ENCODE measurements at places on chromosomes 13 and 19.

GRCh38 chr13:72545030-72545719 lies 182.3 kb downstream of the MZT1 start:
- no peak for DNase-seq

DNA sequence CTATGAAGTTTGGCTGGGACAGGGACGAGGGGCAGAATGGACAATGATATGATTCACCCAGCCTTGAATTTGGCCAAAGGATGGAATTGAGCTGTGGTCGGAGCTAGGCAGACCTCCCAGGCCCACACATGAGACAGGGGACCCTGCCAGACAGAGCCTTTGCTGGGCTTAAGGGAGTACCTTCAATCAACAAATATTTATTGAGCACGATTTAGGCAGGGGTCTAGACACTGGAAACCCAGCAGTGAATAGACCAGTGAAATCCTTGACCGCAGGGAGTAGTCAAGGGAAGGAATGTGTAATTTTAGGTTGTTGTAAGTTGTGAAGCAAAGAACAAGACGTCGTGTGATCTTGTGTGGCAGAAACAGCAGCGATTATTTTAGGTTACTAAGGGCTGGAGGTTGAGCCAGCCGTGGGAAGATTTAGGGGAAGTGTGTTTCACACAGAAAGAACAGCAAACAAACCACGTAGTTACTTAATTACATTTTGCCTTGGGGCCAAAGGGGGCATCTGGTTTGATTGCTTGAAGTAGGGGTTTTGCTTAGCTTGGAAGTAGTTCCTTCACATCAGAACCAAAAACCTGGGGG lies 16.9 kb upstream of the AP1M2 start:
- DNase-seq = peak; percentile 66

- peak; percentile 1 for DNase-seq
Observed at GRCh38 chr13:38213314-38213713, 136.3 kb upstream of the UFM1 start.

- no peak for DNase-seq
Observed at GRCh38 chr19:10800488-10800887, 35.5 kb downstream of the TMED1 start.

DNA sequence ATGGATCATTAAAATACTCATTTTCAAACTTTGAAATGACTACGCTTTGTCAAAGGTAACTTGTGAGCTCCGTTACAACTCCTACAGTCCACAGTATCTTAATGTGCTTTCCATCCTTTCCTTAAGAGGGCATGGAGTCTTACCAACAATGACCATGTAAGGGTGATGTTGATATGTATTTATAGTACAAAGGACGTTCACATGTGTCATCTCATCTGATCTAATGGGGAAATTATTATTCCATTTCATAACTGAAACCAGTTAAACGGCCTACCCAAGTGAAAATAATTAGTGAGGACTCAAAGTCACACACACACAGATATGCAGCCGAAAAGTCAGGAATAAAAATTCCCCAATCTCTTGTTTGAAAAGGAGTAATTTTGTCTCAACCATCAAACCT lies 9.6 kb downstream of the USP12 start:
- DNase-seq = peak; percentile 18

DNA sequence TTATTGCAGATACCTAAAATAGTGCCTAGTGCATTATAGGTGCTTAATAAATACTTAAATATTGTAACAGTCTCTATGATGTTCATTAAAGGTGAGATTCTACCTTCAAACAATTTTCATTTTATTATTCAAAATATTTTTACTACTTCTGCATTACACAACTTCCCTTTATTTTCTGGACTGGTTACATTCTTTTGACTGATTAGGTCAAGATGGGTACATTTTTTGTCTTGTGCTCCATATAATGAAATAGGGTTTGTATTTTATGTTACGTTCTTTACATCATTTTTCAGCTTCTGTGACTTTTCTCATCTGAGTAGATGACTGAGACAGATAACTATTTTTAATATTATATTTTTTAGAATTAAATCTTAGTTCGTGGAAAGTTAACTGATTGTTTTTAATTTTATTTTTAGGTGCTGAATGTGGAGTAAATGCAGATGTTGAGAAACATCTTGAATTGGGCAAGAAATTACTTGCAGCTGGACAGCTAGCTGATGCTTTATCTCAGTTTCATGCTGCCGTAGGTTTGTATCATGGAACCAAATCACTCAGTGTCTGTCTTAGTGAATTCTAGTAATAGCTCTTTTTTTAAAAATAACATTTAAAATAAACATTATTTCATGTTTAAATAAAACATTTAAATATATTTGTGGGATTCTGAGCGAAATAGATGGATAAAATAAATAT lies 32.0 kb downstream of the DNAJC3 start:
- no peak for DNase-seq

DNA sequence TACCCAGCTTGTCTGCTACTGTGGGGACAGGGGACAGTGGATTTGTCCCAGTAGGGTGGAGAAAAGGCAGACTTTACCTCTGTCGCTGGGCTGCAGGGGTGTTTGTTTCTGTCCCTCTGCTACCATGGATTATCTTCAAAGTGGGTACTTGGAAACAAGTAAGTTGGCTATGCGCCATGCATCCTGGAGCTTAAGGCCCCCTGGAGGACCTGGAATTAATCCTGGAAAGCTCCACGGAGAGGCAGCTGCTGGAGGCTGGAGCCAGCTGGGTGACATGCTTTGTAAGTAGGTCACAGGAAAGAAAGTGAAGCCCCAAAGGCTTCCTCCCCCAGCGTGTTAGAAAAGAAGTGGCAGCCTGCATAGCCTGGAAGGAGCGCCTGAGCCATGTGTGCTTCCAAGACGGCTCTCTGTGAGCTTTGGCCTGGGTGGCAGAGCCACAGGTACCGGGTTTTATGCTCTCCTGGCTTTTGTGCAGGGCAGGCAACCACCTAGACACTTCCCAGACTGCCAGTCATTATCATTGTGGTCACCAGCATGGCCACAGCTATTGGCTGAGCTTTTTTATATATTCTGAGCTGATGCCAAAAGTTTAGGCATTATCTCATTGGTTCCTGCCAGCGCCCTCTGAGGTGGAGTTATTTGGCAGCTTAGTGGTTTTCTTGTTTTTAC lies 9.5 kb downstream of the B3GLCT start:
- peak; percentile 65 for DNase-seq

- no peak for DNase-seq
Observed at GRCh38 chr19:950352-951066, 24.7 kb downstream of the ARID3A start.

- DNase-seq = peak; percentile 69
Observed at GRCh38 chr19:15114153-15114540, 6.9 kb downstream of the SYDE1 start.

- DNase-seq = no peak
Observed at GRCh38 chr19:49530708-49531107, 2.9 kb downstream of the RCN3 start.

- no peak for DNase-seq
Observed at GRCh38 chr13:89455741-89456140, 1784.6 kb downstream of the SLITRK5 start.

DNA sequence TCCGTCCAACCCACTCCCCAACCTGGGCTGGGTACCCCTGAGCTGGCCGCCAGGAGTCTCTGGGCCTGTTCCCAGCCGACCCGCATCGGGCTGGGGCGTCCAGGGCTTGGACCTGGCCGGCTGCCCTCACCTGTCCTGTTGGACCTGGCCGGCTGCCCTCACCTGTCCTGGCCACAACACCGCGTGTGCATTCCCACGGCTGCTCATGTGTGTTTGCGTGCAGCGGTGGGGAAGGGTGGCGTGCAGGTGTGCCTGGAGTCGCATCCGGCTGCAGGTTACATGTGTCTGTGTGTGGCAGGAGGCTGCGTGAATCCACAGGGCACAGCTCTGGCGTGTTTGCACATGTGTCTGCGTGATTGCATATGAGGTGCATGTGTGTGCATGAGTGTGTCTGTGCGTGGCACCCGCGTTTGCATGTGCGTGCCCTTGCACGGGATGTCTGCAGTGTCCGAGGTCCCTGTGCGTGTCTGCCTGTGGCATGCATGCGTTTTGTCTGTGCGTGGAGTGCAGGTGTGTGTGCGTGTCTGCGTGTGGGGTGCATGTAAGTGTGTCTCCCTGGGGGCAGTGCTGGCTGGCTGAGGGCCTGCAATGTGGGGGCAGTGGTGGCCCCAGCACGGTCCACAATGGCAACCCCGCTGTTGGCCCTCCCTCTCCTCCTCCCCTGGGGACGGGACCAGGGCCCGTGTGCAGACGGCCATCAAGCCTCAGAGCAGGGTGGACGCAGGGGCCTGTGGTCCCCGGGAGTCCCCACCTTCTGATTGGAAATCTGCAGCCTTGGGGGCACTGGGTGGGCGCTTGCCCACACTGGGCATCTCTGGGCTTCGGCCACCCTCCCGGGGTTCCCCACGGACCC lies 3.4 kb downstream of the EFNA2 start:
- DNase-seq = no peak

GRCh38 chr19:55276720-55277430 lies 3.0 kb downstream of the HSPBP1 start:
- no peak for DNase-seq

- DNase-seq = no peak
Observed at GRCh38 chr13:104253063-104253680, 1187.0 kb upstream of the SLC10A2 start.

GRCh38 chr19:41708481-41708880 lies at the start of gene CEACAM5:
CEACAM5 (plus strand) TSS chr19:41708626; CDS start chr19:41708732, 106 bp downstream.
- no peak for DNase-seq

DNA sequence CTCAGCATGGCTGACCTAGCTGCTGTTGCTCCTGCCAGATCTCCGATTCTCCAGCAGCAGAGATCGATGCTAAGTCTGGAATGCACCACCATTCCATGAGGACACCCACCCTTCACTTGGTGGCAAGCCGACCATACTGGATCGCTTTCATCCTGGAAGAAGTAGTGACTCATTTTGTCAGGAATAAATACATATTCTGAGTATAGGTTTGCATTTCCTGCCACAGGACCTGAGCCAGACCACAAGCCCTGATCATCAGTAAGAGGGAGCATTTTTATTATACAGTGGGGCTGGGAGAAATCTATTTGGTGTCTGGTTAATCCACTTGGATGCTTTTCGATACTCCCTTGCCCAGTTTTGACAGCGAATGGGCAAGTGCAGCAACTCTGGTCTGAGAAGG lies 10.9 kb upstream of the KCTD15 start:
- DNase-seq = peak; percentile 47

DNA sequence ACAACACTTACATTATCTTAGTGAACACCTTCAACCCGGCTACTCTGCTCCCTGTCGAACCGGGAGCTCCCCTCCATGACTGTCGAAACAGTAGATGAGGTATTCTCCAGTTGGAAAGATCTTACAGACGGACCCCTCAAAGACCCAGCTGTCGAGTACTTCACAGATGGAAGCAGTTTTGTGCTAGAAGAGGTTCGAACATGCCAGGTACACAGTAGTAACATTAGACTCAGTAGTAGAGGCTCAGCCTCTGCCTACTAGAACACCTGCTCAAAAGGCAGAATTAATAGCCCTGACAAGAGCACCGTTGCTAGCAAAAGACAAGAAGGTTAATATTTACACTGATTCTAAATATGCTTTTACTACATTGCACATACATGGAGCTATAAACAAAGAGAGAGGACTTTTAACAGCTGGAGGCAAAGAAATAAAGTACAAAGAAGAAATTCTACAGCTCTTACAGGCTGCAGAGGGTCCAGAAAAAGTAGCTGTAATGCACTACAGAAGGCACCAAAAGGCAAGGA lies 13.6 kb upstream of the SLC15A1 start:
- no peak for DNase-seq

GRCh38 chr19:39568604-39569003 lies 28.6 kb upstream of the EID2 start:
- DNase-seq = peak; percentile 53

GRCh38 chr19:2627855-2628254 lies 74.6 kb downstream of the GNG7 start:
- DNase-seq = peak; percentile 40

- DNase-seq = no peak
Observed at GRCh38 chr13:53941588-53942190, 913.1 kb downstream of the OLFM4 start.

GRCh38 chr13:40764587-40765403 lies 6.2 kb downstream of the MRPS31 start:
- peak; percentile 1 for DNase-seq

DNA sequence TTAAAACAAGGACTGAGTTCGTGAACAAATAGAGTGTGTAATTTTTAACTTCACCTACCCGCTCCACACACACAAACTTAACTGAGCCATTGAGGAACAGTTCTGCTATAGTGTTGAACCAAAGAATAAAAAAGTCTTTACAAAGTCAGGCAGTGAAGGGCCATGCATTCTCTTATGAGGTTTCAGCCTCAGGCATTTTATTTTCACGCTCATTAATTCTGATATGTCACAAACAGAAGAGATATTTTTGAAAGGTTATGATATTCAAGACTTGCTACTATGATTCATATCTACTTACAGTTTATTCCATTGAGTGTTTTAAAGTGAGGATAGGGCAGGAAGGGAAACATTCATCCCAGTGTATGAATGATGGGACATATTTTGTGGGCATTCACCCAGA lies 282.2 kb downstream of the SLITRK5 start:
- no peak for DNase-seq

GRCh38 chr19:54928299-54928698 lies 19.0 kb downstream of the NLRP7 start:
- DNase-seq = no peak

DNA sequence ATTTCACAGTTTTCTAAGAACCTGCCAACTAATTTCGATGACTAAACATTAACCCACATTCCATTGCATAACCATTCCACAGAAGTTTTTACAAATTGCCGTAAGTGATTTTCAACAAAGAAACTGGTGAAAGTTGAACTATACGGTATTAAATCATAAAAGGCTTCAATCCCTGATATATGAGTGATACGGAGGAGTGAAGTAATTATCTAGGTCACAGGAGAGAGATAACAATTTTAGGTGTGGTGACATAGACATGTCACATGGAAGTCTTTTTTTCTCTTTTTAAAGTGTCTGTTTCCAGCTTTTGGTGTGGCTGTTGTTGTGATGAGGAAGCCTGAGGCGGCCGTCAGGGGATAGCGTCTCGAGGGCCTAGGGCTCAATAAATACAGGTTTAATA lies 29.4 kb downstream of the TBC1D4 start:
- DNase-seq = no peak

GRCh38 chr13:24071423-24072075 lies 89.0 kb upstream of the SPATA13 start:
- peak; percentile 51 for DNase-seq
